HT-29 (cell line): ENCODE measurements at places on chromosomes 12 and 14. TPM values are rescaled to one million over a fixed set of nuclear protein-coding genes. Genes with fewer than 3 reads are reported as not detected.

- no peak for DNase-seq
Observed at GRCh38 chr12:70045514-70045913, 197.7 kb upstream of the CNOT2 start.

DNA sequence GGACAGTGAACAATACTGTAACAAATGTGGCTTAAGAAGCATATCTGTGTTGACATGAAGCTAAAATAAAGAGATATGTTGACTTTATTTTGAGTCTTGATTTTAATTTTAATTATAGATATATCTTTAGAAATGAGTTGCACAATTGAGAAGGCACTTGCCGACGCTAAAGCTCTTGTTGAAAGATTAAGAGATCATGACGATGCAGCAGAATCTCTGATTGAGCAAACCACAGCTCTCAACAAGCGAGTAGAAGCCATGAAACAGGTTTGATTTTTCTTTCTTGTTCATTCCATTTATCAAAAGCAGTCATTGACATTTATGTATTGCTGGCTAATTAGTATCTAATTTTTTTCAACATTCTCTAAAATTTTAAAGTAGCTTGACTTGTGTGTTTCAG, 15.8 kb downstream of the FGFR1OP2 start:
- no peak for DNase-seq

DNA sequence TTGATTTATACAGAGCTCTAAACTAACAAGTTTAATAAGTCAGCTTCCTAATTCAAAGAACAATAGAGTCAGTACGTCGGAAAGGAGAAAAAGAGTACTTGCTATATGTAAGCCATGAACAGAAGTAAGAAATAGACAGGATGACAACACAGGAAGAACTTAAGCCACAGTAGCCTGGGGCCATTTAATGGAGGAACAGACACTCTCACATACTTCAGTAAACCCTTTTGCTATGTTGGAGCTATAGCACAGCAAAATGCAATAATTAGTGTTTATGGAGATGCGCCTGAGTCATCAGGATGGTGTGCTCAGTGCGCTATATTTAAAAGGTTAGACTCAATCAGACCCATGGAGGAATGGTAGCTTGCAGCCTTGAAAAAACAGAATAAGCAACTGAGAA, 61.0 kb downstream of the SRGAP1 start:
- no peak for DNase-seq

- DNase-seq, result no peak
Observed at GRCh38 chr12:71141378-71141926, 16.3 kb downstream of the TSPAN8 start.

The SLCO1A2 gene
- total RNA-seq, result not detected in 2 replicates
